ENCODE measurements at places on chromosomes 3 and 15.

GRCh38 chr15:39180030-39180429, 400.8 kb upstream of the THBS1 start:
- no peak for DNase-seq

GRCh38 chr3:109874896-109875708, 537.8 kb upstream of the DPPA4 start:
- DNase-seq, result no peak

DNA sequence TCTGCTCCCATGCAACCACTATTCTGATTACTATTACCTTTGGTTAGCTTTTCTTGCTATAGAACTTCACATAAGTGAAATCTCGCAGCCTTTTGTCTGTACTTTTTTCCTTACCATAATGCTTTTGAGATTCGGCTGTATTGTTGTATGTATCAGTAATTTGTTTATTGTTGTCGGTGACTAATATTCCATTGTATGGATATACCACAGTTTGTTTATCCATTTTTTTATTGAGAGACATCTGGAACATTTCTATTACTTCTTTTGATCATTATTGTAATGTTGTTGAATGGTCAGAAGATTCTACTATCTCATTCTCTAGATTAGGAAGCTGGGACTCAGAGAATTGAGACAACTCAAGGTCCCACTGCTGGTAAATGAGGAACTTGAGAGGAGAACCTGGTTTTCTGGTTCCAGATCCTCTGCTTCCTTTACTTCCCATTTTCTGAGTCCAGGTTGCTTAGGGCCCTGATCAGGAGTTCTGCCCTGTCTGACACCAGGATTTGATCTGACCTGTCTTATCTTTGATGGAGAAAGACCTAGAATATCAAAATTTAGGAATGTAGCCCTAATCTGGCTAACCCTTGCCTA, 18.2 kb upstream of the SPTSSB start:
- no peak for DNase-seq

DNA sequence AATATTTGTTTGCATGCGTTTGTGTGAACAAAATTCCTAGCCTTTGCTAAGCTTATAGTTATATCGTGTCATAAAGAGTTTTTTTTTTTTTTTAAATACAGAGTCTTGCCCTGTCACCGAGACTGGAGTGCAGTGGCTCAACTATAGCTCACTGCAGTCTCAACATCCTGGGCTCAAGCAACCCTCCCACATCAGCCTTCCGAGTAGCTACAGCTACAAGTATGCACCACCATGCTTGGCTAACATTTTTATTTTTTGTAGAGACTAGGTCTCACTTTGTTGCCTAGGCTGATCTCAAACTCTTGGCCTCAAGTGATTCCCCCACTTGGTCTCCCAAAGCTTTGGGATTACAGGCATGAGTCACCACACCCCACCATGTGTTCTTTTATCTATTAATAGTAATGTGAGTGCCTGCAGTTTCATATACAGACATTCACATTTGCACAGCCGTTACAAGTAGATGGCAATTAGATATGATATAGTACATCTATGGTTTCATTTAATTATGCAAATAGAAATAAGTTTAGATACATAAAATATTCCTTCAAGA, 848.6 kb downstream of the PDCD6IP start:
- DNase-seq, result no peak
